ENCODE measurements at places on chromosomes 13 and 19.

DNA sequence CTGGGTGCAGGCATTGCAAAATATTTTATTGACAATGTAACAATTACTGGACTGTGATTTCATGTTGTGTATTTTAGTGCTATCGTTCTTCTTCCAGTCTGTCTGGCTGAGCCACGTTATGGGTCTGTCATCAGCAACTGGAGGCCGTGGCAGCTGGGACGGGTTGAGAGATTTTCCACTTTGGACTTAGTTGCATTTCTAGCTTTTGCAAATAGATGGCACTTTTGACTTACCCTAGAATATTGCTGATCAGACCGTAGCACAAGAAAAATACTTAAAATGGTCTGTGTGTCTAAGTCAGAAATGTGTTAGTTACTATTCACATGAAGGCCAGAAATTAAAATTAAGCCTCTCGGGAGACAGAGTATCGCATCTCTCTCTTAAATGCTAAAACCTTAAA is 211.1 kb downstream of the TEX29 start:
- DNase-seq = no peak

DNA sequence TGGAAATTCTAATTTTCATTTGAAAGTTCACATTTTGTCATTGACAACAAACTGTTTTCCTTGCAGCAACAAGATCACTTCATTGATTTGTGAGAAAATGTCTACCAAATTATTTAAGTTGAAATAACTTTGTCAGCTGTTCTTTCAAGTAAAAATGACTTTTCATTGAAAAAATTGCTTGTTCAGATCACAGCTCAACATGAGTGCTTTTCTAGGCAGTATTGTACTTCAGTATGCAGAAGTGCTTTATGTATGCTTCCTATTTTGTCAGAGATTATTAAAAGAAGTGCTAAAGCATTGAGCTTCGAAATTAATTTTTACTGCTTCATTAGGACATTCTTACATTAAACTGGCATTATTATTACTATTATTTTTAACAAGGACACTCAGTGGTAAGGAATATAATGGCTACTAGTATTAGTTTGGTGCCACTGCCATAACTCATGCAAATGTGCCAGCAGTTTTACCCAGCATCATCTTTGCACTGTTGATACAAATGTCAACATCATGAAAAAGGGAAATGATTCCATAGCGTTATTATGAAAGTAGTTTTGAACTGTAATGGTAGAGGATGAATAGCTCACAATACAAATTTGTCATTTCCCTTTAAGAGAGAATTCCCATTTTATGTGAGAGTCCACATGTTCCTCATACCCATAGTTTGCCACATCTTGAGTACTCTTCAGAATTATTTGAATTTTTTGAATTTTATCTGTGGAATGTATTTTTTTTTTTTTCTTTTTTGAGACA is 2.6 kb downstream of the BRCA2 start:
- DNase-seq = no peak

DNA sequence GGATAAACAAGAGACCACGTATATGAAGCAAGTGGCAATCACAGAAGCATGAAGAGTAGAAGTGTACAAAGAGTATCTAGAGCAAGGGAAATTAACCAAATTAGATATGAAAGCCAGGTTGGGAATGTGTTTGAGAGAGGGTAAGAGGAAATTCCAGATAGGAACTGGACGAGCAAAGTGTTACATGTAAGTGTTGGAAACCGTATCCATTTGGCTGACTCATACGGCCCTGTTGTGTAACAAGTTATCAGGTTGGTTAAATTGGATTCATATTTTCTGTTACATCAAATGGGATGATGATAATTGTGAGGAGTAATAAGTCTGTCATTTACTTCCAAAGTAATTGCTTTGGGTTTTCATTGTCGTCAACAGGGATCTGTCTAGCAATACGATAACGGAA is 46.7 kb downstream of the RXFP2 start:
- DNase-seq = no peak

DNA sequence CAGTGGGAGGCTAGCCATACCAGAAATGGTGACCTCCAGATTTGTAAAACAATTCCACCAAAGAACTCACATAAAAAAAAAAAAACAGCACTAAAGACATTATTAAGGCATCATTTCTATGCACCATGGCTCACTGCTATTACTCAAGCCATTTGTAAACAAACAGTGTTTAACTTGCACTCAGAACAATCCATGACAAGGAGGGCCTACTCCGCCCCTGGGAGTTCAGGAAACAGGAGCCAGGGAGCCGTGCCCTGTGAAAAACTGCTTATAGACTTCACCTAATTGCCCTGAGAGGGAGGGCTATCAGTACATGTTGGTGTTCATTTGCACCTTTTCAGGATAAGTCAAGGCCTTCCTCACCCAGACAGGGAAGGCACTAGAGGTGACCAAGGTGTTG is 103.2 kb downstream of the ZNF429 start:
- no peak for DNase-seq

- DNase-seq = no peak
These were observed 1.7 kb downstream of the HIF3A start for GRCh38 chr19:46298479-46299003.

GRCh38 chr19:8593931-8594330 is 16.6 kb downstream of the ADAMTS10 start:
- DNase-seq = no peak

DNA sequence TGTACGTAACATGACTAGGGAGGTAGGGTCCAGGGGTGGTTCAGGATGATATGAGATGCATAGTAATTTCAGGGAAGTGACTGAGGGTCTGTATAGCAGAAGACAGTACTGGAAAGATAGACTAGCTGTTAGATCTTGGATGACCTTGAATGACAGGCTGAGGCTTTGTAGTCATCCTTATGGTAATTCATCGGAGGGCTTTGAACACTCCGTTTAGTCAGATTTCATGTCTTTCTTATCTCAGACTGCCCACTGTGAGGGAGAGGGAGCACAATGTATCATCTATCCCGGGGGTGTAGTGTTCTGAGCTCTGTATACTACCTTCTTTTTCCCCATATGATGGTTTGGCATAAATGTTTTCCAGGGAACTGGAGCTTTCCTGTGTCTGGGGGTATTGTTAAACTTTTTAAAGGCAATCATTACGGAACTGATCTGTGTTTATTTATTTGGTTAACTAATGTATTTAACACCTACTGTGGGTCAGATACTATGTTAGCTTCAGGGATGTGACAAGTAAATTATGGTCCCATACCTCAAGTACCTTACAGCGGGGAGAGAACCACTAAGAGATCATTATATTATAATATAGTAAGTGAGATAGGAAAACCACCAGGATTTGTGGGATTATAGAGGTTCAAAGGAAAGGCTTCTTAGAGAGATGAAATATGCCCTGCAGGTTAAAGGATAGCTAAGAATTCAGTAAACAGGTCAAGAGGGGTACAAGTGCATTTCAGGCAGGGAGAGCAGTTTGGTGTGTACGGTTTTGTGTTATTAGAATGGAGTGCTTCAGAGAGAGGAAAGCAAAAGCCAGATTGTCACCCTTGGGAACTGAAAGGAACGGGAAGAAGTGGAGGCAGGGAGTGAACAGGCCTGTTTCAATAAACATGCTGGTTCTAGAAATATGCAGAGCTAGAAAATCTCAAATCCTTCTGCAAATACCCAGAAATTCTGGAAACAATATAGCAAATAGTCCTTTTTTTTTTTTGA is 164.8 kb upstream of the KL start:
- DNase-seq = no peak

- DNase-seq = no peak
These were observed 8.5 kb downstream of the RASA3 start for GRCh38 chr13:114123876-114124275.

GRCh38 chr13:85278851-85279250 is 520.4 kb downstream of the SLITRK6 start:
- no peak for DNase-seq

DNA sequence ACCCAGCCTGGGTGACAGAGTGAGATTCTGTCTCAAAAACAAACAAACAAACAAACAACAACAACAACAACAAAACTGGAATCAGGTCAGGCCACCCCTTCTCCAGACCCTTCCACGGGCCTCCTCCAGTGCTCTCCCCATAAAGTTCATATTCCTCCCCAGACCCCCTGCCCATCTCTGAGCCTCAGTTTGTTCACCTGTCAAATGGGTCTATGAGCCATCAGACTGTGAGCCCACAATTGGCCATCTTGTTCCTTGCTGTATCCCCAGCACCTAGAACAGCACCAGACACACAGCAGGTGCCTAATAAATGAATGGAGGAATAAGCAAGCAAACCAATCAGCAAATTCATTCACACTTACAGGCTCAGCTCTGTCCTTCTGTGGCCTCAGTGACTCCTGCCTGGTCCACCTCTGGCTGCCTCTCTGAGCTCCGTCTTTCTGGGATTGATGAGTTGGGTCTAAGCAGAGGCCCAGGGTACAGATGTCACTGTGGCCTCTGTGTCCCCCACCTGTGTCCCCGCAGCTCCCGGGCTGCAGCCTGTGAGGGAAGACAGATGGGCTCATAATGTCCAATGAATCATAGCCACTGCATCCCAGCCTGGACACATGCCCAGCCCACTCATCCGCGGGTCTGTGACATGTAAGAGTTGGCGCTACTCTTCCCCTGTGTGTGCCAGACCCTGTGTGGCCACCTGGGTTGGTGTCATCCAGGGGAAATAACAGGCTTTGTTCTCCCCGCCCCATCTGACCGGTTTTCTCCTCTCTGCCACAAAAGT is 19.6 kb upstream of the PTPRS start:
- DNase-seq = no peak

DNA sequence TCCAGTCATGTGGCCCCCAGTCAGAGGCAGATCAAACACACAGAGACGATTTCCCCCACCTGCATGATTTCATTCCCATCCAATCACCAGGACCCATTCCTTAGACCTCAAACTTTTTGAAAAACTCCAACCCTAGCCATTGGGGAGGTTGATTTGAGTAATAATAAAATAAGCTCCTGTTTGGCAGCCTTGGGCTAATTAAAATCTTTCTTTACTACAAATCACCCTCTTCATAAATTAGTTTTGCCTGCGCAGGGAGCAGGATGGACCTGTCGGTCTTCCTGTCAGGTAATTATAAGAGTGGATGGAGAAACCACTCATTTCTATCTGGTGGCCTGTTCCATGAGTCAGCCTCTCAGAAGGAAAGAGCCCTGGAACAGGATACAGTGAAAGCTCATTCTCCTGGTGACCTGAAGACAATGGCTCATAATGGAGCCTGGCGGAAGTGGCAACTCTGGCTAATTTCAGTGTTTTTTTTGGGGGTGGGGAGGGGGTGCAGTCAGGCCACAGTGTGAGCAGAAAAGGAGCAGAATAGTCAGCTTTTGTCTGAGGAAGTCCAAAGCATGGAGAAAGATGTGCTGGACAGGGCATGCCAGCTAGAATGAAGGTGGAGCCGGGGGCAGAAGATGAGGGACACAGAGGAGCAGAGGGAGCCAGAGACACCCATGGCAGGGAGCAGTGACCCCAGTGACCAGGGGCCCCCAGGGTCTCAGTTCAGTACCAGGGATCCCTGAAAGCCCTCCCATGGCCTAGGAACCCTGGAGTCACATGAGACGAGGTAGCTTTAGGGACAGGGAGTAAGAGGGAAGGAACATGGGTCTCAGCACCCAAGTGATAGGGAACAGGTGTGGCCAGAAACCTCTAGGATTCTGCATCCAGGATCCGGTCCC is 31.8 kb upstream of the PSG9 start:
- DNase-seq = no peak

DNA sequence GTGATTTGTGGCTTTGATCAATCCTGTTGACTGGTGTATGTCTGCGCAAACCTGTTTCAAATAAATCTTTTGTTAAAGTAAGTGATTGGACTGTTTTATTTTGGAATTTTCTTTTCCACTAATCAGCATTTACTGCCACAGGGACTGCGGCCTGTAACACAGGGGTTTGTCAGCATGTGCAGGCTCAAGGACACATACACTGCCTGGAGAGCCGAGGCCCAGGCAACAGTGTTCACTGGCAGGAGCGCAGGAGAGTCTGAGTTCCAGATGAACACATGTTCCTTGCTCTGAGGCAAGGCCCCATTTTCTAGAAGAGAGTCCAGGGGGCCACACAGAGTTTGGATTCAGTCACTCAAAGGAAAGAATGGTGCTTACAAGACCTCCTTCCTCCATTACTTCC is 26.0 kb downstream of the SHISA2 start:
- no peak for DNase-seq

- DNase-seq = no peak
These were observed 1.3 kb downstream of the ZNF175 start for GRCh38 chr19:51572410-51572809.

DNA sequence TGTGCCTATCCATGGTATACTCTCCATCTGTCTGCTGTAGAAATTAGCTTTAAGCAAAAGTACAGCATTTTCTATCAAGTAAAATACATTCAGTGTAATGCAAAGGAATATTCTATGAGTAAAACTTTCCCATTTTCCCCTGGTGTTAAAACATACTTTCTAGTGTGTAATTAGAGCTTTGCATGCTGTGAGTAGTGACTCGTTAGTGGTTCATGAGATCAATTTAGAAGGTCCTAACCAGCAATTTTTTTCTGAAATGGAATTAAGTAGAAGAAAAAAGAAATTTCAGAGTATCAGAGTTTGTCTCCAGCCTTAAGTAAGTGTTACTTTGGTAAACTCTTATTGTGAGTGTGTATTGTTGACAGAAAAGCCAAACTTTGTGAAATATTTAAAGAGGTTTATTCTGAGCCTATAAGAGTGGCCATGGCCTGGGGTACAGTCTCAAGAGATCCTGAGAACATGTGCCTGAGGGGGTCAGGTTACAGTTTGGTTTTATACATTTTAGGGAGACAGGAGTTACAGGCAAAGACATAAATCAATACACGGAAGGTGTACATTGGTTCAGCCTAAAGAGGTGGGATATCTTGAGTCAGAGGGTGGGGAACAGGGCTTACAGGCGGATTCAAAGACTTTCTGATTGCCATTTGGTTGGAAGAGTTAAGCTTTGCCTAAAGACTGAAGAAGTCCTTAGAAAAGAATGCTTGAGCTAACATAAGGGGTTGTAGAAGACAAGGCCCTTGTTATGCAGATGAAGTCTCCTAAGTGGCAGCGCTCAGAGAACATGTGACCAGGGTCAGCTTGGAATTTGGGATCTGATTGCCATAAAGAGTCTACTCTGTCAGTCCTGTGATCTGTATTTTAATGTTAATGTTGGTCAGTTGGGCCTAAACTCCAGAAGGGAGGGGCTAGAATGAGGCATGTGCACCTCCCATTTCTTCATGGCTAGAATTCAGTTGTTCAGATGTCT is 25.5 kb downstream of the FAM187B start:
- DNase-seq = no peak

GRCh38 chr13:29125934-29126424 is 305.8 kb downstream of the MTUS2 start:
- DNase-seq = no peak

DNA sequence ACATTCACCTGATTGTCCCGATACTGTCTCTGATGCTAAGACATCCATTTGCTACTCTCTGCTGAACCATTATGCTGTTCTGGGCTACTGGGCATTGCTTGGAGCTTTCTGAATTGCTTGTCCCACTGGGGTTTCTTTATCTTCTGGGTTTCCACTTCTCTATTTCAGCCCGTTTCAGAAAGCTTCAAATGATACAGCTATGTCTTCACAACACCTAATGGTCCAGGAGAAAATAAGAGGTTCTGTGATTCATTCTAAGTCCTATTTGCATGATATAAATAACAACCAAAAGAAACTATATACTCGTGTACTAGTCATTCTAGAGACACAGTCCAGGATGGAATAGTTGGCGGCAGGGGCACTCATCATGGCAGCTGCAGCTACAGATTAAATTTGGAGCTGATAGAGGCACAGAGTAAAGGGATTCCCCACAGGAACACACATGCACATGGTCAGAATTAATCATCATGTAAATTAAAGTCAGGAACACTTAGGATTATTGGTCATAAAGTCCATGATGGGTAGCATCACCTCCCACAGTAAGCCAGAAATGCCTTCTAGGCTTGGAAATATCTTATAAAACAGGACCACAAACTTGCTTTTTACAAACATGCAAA is 33.3 kb upstream of the SCEL start:
- DNase-seq = no peak
